ENCODE measurements at places on chromosomes 16 and 17.

- no peak for DNase-seq
These were observed 26.8 kb downstream of the TRPV2 start for GRCh38 chr17:16442141-16442540.

- DNase-seq = no peak
These were observed 1.2 kb downstream of the QPRT start for GRCh38 chr16:29680180-29680598.

- DNase-seq = no peak
These were observed 611 bp downstream of the RRAD start for GRCh38 chr16:66924527-66925321.

DNA sequence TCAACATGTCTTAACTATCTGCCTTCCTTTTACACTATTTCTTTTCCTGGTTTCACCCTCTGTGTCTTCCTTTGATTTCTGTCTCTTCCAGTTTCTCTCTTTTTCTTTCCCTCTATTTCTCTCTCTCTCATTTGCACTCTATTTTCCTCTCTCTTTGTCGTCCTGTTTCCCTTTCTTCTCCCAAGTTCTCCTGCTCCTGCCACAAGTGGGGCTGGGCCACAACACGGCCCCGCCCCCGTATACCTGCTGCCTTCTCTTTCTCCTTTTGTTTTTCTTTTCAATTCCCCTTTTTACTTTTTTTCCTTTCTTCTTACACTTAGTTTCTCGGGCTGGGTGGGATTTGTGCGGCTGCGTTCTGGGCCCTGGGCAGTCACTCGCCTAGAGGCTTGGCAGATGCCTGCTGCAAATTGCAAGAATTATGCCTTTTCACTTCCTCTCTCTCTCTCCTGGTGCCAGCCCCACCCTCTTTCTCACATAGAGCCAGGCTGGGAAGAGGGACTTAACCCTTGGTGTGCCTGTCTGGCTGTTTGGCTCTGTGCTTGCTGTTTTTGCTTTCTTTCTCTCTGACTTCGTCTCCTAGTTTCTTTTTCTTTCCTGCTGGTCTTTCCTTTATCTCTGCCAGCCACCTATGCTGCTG, 2139.4 kb downstream of the TP53TG3F start:
- peak; percentile 37 for DNase-seq

DNA sequence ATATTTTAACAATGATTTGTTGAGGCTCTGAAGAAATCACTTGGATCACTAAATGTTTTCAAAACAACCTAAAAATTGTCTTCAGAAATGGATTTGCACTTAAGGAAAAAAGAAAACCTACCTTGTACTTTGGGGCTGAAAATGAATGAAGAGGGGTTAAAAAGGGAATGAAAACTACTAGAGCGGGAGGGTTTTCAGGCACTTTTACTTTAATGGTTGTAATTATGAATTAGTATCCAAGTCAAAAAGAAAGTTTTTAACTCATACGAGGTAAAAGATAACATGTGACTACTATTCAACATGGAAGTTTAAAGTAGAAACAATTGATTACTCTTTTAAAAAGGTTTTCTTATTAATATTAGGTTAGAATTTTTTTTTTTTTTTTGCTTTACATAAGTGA, 5.1 kb downstream of the IGF2BP1 start:
- DNase-seq = no peak

DNA sequence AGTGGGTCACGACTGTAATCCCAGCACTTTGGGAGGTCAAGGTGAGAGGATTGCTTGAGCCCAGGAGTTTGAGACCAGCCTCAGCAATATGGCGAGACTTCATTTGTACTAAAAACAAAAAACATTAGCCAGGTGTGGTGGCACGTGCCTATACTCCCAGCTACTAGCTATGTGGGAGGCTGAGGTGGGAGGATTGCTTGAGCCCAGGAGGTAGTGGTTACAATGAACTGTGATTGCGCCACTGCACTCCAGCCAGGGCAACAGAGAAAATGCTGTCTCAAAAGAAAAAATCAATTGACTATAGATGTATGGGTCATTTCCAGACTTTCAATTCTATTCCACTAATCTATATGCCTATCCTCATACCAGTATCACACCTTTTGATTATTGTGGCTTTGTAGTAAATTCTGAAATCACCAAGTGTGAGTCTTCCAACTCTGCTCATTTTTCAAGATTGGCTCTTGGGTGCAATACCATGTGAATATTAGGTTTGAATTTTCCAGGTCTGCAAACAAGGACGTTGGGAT, 27.2 kb upstream of the CEP20 start:
- DNase-seq = no peak

DNA sequence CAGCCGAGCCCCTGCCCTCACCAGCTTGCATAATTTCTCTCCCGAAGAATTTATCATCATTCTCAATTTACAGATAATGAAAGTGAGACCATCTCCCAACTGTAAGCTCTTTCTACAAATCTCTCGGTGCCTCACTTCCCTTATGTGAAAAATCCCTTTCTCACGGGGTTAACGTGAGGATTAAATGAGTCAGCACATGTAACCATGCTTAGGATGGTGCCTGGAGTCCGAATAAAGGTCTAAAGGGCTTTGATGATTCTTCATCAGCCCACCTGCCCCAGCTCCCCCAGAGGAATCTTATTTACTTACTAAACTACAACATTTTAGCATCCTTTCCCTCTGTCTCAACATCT, 24.8 kb upstream of the PIK3R6 start:
- peak; percentile 12 for DNase-seq

GRCh38 chr17:77354670-77355455, 214.1 kb downstream of the SEC14L1 start:
- no peak for DNase-seq

DNA sequence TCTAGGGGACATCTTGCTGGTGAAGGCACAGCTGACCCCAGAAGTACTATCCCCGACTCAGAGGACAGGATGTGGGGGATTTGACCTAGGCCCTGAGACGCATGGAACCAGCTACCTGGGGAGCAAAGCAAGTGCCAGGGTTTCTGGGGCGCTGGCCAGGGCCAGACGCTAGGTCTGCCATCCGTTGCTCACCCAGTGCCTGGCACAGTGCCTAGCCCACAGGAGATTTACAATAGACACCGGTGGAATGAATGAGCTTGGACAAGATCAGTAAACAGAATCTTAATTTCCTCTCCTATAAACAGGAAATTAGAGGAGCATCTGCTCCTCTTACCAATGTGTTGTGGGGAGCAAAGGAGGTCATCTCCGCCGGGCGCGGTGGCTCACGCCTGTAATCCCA, 5.0 kb downstream of the RPRML start:
- DNase-seq = no peak

DNA sequence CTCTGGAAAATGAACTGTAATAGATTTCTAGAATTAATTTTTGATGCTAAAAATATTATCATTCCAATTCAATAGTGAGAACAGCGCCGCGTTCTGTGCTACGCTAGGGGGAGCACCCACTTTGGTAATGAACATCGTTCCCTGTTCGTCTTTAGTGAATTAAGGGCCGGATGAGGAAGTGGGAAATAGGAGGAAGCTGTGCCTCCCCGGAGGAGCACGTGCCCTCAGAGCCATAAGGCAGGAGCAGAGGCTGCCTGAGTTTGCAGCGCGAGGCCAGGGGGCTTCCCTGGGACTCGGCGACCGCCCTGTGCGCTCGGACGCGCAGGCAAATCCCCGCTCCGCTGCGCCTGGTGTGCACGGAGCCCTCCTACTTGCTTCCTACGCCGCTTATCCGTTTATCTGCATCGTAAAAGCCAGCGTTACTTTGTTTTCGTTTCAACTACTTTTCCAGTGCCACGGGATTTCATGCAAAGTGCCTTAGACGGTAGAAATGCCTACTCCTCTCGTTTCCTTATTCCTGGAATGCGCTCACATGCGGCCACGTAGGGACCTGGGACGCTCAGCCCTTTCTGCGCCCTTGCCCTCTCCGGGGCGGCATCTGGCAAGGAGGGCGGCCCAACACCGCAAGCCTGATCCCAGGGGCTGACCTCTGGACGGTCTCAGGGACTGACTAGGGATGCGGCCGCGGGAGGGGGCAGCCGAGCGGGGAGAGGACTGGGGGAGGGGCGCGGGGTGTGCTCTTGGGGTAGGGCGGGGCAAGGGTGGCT, 76.4 kb downstream of the KCNJ12 start:
- no peak for DNase-seq
